WERI-Rb-1 (cell line): ENCODE measurements at places on chromosomes 12 and 14.
A peak's percentile ranks its signal among the peaks of the same experiment; 100 is the strongest.

GRCh38 chr12:131965073-131965472 lies 15.3 kb downstream of the EP400 start:
- DNase-seq, result no peak

DNA sequence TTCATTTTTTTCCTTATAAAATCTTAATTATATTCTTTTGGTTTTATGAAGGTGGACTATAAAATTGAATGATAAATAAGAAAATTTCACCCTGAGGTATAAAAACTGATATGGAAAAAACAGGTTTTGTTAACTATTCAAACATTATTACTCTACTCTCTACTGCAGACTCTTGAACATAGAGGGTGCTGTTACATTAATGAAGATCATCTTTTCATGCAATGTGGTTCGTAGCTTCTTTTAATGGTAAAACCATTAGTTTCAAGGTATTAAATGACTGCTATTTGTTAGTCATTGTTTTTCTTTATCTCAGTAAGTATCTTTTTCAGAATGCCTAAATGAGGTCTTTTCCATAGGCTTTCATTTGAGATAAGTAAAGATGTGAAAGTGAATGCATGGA lies 510.4 kb downstream of the SLC16A7 start:
- DNase-seq, result no peak

DNA sequence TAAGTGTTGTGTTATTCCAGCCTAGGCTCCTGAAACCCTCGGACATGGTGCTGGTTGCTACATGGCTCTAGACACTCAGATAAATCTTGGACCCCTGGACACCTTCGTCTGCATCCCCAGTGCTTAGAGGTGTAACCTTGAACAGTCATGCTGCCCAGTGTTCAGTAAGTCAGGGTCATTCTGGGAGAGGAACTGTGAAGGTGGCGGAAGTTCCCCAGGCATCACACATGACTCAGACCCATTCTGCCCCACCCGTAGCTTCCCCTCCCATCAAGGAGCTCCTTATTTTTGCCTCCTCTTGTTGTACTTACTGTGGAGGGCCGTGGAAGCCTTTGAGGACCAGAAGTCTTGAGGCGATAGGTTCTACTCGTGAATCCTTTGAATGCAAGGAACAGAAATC lies 18.1 kb upstream of the SSPN start:
- DNase-seq, result no peak

GRCh38 chr12:116236148-116236731 lies 41.3 kb downstream of the MED13L start:
- DNase-seq, result peak; percentile 22
